ENCODE measurements at places on chromosomes 3 and 15.
A peak's percentile ranks its signal among the peaks of the same experiment; 100 is the strongest.

- DNase-seq, result peak; percentile 89
Measured at GRCh38 chr15:68783226-68784058, 37.3 kb downstream of the ANP32A start.

GRCh38 chr15:31304751-31305365 lies 21.8 kb upstream of the KLF13 start:
- DNase-seq, result no peak

- no peak for DNase-seq
Measured at GRCh38 chr3:31522152-31522551, 10.6 kb upstream of the STT3B start.

GRCh38 chr15:81152799-81153198 lies 18.7 kb downstream of the CFAP161 start:
- DNase-seq, result no peak

- no peak for DNase-seq
Measured at GRCh38 chr3:69723389-69723788, 15.9 kb upstream of the MITF start.

DNA sequence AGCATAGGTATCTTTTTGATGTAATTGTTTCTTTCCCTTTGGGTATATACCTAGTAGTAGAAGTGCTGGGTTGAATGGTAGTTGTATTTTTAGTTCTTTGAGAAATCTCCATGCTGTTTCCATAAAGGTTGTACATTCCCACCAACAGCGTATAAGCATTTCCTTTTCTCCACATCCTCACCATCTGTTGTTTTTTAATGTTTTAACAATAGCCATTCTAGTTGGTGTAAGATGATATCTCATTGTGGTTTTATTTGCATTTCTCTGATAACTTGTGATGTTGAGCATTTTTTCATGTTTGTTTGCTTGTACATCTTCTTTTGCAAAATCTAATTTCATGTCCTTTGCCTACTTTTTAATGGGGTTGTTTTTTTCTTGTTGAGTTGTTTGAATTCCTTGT lies 80.0 kb upstream of the TMC3 start:
- DNase-seq, result no peak

DNA sequence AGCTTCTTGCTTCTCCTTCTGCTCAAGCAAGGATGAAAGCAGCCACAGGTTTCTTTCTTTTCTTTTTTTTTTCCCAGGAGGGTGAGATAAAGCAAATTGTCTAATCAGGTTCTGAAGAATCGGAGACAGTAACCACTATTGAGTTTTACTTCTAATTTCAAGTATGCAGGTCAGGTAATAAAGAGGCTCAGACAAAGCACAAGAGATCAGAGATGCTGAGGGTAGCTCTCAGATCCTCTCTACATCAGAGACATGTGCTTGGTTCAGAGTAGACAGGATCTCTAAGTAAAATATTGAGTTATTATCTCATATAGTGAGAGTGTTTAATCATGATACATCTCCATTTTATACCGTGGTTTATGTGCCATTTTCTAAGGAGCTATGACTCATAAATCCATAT lies 168.5 kb downstream of the NFKBIZ start:
- DNase-seq, result no peak

GRCh38 chr3:129824926-129825541 lies 68.5 kb downstream of the TMCC1 start:
- DNase-seq, result peak; percentile 36

- DNase-seq, result peak; percentile 83
Measured at GRCh38 chr3:27729748-27730611, 7.9 kb upstream of the EOMES start.

- peak; percentile 92 for DNase-seq
Measured at GRCh38 chr3:46987743-46988401, 8.4 kb downstream of the NBEAL2 start.

GRCh38 chr3:179304605-179305004 lies 18.2 kb upstream of the ZNF639 start:
- DNase-seq, result no peak

- DNase-seq, result no peak
Measured at GRCh38 chr3:12750658-12751071, 8.4 kb downstream of the TMEM40 start.

DNA sequence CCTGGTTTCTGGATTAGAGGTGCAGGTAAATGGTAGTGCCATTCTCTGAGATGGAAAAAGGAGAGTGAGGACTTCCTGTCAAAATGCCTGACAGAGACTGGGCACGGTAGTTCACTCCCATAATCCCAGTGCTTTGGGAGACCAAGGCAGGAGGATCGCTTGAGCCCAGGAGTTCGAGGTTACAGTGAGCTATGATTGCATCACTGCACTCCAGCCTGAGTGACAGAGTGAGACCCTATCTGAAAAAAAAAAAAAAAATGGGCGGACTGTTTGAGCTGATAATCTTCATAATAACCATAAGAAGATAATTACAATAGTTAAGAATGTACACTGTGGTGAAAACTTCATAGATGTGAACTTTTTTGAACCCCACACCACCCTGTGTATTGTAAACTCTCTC lies 44.2 kb downstream of the HRH1 start:
- DNase-seq, result no peak

- DNase-seq, result no peak
Measured at GRCh38 chr3:134817297-134817696, 22.2 kb downstream of the EPHB1 start.

DNA sequence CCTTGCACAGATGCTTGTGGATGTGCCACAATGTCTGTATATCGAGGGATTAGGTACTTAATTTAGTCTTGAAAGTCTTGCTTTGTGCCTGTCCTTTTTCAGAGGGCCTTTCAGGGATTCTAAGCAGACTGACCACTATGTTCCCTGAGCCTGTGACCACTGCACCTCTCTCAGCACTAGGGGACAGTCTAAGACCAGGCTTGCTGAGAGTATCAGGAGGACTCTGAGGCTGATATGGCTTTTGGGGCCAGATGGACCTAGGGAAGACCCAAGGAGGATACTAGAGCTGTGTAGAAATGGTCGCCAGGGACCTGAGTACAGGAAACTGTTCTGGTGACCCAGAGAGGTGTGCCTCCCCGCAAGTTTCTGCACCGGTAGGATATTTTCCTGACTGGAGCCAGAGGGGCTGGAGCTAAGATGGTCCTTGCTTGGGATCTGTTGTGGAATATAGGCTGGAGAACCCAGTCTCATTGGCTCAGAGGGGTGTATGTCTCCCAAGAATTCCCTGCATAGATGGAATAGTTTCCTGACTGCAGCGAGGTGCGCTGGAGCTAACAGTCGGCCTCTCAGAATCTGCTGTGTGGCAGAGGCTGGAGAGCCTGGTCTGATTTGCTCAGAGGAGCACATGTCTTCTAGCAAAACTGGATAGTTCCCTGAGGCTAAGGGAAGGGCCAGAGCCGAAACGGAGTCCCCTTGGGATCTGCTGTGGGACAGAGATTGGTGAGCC lies 213.2 kb upstream of the DCBLD2 start:
- DNase-seq, result peak; percentile 7

DNA sequence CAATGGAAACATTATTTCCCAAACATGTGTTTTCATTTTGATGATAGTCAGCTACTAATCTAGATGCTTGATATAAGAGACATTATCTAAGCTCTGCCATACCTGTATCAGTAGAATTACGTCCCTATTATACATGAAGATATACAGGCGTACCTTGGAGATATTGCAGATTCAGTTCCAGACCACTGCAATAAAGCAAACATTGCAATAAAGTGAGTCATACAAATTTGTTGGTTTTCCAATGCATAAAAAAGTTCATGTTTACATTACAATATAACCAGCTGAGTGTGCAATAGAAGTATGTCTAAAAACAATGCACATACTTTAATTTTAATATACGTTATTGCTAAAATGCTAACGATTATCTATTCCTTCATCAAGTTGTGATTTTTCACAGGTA lies 236.0 kb upstream of the ZNF717 start:
- DNase-seq, result no peak

DNA sequence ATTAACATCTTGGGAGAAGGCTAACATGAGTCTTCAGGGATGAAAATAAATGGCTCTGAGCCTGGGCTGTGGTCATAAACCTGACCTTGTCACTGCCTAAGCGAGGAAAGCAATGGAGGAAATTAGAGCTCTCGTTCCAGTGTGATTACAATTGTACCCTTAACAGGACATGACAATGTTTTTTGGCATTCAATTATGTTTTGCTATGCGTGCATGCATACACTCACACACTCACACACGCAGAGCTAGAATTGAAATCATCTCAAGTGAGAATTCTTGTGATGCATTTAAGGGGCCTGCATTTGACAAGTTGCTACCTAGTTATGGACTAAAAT lies 24.1 kb downstream of the ZNF80 start:
- no peak for DNase-seq

- no peak for DNase-seq
Measured at GRCh38 chr3:2372306-2372705, 273.6 kb downstream of the CNTN4 start.

- peak; percentile 81 for DNase-seq
Measured at GRCh38 chr3:127182848-127183714, 9.8 kb upstream of the PRR23E start.

- DNase-seq, result no peak
Measured at GRCh38 chr3:117887901-117888300, 1146.7 kb downstream of the IGSF11 start.

- DNase-seq, result no peak
Measured at GRCh38 chr15:98803228-98804056, 155.1 kb downstream of the IGF1R start.

- DNase-seq, result no peak
Measured at GRCh38 chr15:67091071-67091979, 25.9 kb downstream of the SMAD3 start.

GRCh38 chr15:57213862-57214261 lies 162.4 kb upstream of the CGNL1 start:
- DNase-seq, result no peak

- DNase-seq, result no peak
Measured at GRCh38 chr3:15102256-15102655, 3.3 kb upstream of the RBSN start.

- no peak for DNase-seq
Measured at GRCh38 chr3:184348057-184348382, 10.6 kb downstream of the FAM131A start.

- no peak for DNase-seq
Measured at GRCh38 chr3:40096661-40097111, 212.8 kb upstream of the EIF1B start.

GRCh38 chr3:20073068-20073467 lies 32.8 kb downstream of the KAT2B start:
- DNase-seq, result no peak

GRCh38 chr15:100856867-100857266 lies 22.8 kb upstream of the ALDH1A3 start:
- no peak for DNase-seq

- no peak for DNase-seq
Measured at GRCh38 chr3:114509756-114510155, 215.9 kb downstream of the TIGIT start.

- no peak for DNase-seq
Measured at GRCh38 chr15:74413350-74414080, 20.2 kb downstream of the SEMA7A start.

- no peak for DNase-seq
Measured at GRCh38 chr3:173630849-173631248, 233.3 kb downstream of the NLGN1 start.

DNA sequence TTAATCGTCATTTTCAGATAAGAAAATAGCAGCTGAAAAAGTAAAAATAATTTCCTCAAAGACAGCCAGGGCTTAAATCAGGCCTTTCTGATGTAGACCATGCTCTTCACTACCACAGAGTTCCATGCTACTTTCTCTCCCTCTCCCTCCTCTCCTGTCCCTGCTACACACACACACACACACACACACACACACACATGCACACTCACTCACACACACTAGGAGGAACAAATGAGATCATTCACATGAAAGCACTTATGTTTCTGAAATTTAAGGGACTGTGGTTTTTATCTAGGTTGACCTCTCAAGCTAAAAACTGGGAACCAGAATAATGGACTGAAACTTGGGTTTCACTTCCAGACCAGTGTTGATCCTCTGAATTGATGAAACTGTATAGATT lies 4.1 kb upstream of the PSMA4 start:
- no peak for DNase-seq

DNA sequence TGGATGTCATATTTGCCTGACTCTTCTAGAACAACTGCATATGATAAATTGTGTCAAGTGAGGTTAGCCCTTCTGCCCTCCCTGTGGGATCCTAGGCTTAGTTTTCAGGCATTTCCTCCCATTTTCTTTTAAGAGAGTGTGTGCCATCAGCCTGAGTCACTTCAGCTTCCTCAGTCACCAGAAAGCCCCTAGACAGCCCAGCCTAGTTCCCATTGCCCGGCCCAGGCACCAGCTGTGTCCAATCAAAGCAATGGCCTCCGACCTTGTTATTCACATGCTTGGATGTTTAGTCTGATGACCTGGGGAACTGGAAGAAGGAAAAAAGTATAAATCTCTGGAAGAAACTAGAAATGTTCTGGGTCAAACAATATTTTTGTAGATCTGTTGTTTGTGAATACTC lies 221.9 kb upstream of the LRIG1 start:
- no peak for DNase-seq

DNA sequence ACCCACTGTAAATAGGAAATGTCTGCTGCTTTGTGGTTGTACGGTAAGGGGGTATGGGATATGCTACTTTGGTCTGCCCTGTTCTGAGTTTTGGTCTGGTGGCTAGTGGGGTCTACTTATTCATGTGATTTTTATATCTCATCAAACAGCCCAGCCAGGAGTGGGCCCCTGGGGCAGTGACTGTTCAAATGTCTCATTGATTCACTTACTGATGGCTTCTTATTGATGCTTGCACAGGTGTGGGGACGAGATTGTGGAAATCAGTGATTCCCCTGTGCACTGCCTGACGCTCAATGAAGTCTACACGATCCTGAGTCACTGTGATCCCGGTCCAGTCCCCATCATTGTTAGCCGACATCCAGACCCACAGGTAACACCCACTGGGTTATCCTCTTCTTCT lies 38.5 kb downstream of the STARD5 start:
- DNase-seq, result no peak

DNA sequence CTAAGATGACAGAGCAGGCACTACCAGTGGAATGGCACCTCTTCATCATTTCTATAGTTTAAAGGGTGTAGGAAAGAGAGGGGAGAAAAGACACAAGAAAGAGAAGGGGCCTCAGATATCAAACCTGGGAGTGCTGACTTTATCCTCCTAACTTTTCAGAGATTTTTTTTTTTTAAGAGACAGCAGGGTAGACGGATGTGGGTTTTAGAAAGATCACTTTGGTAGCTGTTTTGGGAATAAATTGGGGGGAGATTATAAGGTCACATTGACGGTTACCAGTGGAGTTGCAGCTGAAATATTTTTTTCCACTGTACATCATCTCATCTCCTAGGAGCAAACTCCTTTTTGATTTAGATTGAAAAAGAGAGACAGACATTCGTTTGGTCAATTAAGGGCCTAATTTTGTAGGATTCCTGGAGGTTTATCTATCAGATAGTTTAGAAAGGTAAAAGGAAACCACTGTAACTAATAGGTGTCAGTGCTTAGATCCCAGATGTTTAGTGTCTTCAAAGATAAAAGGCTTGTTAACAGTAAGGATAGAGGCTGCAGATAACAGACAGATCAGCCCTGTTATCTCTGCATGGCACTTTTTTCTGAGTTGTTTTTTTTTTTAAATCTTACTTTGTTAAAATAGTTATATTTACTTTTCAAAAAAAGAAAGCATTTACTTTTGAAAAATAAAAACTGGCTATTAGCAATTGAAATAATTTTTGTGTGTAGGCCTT lies 1057.0 kb downstream of the IGSF11 start:
- no peak for DNase-seq

- DNase-seq, result no peak
Measured at GRCh38 chr3:20186600-20187004, 596 bp upstream of the SGO1 start.

All from H7 (cell line).